ACHN (cell line): ENCODE measurements at places on chromosomes 3 and 15.
A peak's percentile ranks its signal among the peaks of the same experiment; 100 is the strongest.

GRCh38 chr15:40847223-40847961 lies 3.5 kb downstream of the SPINT1 start:
- peak; percentile 65 for DNase-seq

DNA sequence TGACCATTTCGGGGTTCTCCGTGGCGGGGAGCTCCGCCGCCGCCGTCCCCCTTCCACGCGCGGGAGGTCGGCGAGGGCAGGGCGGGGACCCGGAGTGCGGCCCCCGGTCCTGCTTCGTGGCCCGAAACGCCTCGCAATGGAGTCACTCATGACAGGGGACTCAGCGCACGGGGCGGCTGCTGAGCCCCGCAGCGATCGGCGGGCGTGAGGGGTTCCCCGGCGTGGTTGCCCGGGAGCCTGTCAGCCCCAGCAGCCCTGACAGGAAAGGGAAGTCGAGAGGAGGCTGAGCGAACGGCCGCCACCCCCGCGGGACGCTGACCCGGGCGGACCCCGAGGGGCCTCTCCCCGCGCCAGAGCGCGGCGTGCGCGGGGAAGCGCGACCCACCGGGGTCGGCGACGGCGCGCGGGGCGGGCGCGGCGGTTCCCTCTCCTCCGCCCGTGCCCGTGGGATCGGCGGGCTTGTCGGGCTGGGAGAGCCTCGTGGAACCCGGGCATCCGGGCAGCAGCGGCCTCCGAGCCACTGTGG lies 564 bp upstream of the PIGZ start:
- peak; percentile 32 for DNase-seq

- no peak for DNase-seq
These were observed 49.4 kb upstream of the INSYN1 start for GRCh38 chr15:73802431-73803041.

DNA sequence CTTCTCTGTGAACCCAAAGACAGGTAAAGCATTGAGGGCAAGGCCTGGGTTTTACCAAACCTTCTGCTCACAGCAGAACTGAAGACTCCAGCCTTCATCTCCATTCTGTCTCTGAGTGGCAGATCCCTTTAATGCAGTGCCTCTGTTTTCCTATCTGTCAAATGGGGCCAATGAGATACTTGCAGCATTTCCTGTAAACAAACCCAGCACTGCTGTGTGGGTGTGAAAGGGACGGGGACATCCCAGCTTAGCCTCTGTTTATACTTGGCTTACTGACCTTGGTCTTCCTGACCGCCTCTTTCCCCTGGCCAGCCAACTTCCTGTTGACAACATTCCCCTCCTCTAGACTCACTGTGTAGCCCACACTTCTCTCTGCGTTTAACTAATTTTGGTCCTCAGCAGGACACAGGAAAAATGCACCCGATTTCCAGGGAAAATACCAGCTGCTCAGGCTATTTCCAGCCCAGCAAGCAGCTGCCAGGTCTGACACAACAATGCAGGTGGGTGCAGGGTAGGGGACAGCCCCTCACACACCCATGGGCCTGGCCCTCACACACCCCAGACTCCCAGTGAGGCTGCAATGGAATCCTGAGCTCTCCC lies 105.9 kb upstream of the HERC1 start:
- DNase-seq, result no peak

DNA sequence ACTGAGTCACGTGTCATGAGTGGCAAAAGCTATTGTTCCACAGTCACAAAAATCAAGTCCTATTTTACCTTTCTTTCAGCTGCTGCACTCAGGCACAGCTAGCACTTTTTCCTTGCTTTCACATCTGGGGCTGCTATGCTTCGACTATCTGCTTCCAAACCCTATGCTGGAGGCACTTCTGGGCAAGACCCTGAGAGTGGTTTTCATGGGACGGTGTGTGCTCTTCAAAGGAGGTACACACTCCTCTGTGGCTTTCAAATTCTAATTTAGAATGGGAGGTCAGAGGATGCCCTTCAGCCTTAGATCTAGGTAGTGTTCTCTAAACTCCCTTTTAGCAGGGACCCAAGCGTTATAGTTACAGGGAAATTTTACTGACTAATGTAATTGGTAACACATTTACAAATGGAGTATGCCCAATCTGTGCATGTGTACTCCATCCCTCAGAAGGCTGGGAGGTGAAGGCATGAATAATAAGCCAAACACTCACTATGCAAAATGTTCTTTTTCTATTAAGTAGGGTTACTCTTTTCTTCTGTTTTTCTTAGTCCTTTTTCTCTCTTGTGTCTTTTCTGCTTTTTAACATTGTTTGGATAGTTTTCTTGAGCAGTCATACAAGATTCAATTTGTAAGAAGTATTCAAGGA lies 188.3 kb downstream of the LSAMP start:
- DNase-seq, result peak; percentile 12

DNA sequence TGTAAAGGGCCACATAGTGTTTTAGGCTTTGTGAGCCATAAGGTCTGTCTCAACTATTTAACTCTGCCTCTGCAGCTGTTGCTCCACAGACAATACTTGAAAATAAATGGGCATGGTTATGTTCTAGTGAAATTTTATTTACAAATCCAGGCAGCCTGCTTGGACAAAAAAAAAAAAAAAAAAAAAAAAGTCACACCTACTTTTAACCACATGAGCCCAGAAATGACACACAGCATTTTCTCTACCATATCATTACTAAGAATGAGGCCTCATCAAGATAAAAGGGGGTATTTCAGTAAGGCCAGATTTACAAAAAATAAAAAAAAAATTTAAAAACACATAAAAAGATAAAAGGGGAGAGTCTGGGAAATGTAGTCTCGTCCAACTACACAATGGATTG lies 1.7 kb upstream of the NGLY1 start:
- no peak for DNase-seq

GRCh38 chr3:152323834-152324233 lies 55.1 kb downstream of the MBNL1 start:
- DNase-seq, result no peak

GRCh38 chr3:62096521-62096920 lies 276.8 kb downstream of the FEZF2 start:
- DNase-seq, result no peak

- no peak for DNase-seq
These were observed 35.1 kb downstream of the EIF2AK4 start for GRCh38 chr15:39969002-39969394.

- DNase-seq, result no peak
These were observed 151.7 kb downstream of the ROBO2 start for GRCh38 chr3:77191640-77192039.

DNA sequence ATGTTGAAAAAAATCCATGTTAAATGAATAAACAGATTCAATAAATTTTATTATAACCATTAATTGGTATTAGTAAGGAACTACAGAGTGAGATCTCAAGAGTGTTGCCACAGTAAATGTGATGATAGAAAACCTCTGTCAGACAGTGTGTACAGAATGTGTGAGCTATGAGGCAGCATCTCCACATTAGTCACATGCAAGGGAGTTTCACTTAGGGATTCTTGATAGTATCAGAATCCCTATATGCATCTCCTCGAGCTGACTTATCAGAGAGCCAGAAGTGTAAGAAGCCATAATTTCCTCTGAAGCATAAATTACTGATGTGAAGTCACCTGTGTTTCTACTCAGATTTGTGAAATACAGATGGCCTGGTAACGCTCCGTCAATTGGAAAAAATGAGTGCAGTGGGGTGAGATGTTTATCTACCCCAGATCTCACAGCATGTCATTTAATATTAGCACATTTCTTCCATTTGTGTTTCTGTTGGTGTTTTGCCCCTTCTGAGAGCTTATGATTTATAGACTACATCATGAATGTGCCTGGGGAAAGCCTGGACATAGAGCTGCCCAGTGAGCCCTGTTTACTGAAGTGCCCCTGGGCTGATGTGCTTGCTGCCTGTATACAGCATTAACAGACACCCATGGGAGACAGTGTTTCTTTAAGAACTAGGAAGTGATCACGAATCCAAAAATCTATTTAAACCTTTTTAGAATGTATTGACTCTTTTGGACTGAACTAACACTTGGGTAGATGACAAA lies 262.4 kb downstream of the CPNE4 start:
- no peak for DNase-seq

GRCh38 chr3:45499529-45499928 lies 95.0 kb upstream of the LIMD1 start:
- peak; percentile 32 for DNase-seq

DNA sequence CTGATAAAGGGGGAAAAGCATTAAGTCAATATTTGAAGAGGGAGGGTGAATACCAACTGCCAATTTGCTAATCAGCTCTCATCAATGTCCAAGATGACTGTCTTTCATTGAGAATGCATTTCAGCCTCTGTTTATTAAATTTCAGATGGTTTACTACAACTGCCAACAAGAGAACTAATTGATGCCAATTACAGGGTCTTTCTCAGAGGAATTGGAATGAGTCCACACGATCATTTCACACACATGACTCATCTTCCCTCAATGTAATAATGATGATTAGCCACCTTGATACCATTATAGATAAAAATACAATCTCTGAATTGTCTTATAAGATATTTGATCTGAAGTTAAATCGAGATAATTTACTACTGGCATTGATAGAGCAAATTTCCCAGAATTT lies 1274.4 kb downstream of the ROBO2 start:
- no peak for DNase-seq

GRCh38 chr3:43641306-43642114 lies 19.7 kb upstream of the ANO10 start:
- no peak for DNase-seq

DNA sequence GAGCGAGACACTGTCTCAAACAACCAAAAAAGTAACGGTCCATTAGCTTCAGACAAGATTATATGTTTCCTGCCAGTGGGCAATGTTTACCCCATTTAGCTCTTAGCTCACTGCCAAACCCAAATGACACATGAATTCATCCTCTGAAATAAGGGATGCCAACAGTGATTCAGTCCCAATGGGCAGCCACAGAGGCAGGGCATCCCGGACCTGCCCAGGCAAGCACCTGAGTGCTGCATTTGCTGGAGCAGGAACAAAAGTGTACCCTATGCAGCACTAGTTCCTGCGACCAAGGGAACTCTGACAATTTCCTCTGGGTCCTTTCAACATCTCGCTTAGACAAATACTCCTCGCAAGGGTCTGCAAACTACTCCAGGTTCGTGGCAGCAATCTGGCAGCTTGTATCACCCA lies 8.0 kb downstream of the IP6K2 start:
- DNase-seq, result peak; percentile 50
